ENCODE measurements at places on chromosomes 3 and 15.
A peak's percentile ranks its signal among the peaks of the same experiment; 100 is the strongest.

- DNase-seq: no peak
Observed at GRCh38 chr3:124802061-124802698, 71.9 kb downstream of the UMPS start.

GRCh38 chr3:138032567-138032966 lies 22.6 kb downstream of the CLDN18 start:
- DNase-seq: no peak

DNA sequence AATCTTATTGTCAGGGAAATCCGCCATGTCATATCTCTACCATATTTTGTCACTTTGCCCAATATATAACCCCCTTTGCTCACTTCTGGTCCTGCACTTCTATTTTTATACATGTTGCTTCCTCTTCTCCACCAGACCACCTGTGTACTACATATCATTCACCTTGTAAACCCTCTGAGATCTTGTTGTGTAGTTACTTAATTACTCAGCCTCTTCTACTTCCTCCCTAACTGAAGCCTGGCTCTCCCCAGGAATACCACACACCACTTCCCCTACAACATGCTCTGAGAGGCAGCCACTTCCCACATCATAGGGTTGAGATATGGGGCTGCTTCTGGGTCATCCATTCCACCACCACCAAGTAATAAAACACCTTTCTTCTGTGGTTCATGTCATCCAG lies 10.0 kb downstream of the HEXA start:
- DNase-seq: no peak

DNA sequence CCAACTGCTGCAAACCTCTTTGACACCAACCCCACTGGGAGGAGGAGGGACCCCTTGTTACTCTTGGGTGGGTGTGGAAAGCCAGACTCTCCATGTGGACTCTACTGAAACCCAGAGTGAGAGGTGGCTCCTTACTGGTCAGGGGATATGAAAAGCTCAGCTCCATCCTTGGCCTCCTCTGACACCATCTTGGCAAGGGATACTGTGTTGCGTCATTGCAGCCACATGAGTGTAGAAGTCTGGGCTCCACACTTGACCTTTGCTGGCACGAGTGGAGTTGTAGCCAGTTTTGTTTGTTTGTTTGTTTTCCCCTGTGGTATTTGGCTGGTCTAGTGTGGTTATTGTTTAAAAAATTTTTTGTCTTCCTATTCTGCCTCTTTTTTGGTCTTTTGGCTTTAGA lies 289.1 kb downstream of the GAP43 start:
- no peak for DNase-seq

DNA sequence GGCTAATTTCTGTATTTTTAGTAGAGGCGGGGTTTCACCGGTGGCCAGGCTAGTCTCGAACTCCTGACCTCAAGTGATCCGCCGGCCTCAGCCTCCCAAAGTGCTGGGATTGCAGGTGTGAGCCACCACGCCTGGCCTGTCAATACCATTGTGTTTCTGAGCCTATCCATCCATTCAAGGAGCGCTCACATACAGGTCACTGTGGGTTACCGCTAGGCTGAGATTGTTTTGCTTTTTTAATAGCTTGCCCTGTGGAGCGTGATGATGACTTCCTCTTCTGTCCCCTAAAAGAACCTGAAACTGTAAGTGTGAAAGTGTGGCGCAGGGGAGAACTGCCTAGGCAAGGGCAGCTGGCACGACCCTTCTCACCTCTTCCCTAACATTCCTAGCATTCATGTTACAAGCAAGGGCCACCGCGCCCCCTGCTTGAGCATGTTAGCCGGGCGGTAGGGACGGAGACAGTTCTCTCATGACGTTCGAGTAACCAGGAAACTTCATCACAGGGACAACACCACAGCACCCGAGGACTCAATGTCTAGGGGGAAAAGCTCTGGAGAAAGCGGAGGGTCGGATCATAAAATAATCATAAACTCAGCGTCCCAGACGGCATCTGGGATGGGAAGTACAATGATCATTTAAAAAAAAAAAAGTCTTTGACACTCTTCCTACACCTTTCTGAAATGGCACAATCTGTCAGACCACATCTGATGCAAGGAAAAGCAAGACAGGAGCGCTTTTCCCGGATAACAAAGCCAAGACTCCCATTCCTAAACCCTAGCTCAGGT lies 790 bp downstream of the LAMP3 start:
- DNase-seq: peak; percentile 70

- DNase-seq: no peak
Observed at GRCh38 chr3:124117486-124117885, 125.6 kb upstream of the ROPN1 start.

DNA sequence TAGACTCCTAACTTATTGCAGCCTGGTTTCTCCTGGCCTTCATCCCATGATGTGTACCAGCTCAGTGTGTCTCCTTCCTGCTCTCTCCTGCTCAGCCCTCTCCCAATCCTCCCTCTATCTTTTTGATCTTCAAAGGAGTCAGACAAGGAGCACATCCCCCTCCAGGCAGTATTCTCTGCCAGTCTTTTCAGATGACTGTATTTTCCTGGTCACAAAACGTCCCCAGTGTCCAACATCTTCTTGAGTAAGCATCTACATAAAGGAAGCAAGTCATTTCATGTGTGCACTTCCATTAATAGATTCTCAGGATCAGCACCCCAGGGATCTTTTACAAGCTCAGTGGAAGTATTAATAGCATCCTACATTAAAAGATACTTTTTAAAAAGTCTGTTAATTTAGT lies 148.9 kb upstream of the THBS1 start:
- DNase-seq: no peak

- DNase-seq: no peak
Observed at GRCh38 chr3:15536856-15537255, 15.3 kb upstream of the COLQ start.

DNA sequence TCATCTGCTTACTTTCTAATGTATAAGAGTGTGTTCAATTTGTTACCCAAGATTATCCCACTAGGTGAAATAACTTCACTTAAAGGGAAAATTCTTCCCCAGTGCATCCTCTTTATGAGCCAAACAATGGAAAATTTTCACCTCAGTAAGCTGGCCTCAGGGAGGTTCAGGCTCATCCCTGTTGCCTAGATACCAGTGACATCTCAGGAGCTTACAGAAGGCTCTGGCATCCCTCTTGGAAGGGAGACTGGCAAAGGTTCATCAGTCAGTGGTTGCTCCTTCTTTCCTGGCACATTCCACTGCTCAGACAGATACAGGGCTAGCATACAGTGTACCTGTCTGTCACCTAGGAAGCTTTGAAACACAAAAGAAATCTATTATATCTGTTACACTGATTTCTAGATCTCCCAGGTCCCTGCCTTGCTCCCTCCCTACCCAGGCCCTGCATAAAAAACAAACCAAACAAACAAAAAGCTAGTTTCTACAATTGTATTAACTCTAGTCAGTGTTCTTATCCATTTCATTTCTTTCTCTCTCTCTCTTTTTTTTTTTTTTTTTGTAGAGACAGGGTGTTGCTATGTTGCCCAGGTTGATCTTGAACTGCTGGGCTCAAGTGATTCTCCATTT lies 1.7 kb downstream of the IP6K2 start:
- peak; percentile 47 for DNase-seq

DNA sequence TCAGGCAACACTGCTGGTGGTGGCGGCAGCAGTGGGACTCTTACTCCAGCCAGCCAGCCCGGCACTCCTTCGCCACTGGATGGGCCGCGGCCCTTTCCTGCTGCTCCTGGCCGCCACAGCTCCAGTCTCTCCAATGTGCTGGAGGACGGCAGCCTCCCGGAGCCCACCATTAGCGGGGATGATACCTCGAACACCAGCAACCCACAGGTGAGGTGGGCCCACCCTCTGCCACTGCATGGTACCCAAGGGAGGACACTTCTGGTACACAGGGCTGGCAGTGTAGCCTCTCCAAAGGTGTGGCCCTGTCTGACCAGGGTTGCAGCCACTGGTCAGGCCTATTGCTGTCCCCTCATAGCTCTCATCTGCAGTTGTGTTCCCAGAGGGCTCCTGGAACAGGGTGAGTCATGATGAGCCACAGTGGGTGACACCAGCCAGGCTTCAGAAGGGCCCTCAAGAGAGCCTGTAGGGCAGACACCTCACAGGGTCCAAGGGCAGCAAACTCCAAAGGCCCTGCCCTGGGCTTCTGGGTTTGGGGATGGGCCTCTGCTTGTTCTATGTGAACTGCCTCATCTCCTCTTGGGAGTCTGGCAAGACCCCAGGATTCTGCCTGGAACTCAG lies 20.8 kb downstream of the NBEAL2 start:
- DNase-seq: no peak

GRCh38 chr3:141505166-141505565 lies 18.3 kb downstream of the RASA2 start:
- no peak for DNase-seq
